Breast epithelium (tissue), 4 donors: ENCODE measurements at places on chromosomes 3 and 15. TPM values are rescaled to one million over a fixed set of nuclear protein-coding genes. Genes with fewer than 3 reads are reported as not detected.

The GNAT1 gene
- total RNA-seq, result not detected

The FSTL1 gene
- total RNA-seq, result 225 TPM

The SH2D7 gene
- not detected for total RNA-seq

- DNase-seq, result peak; percentile 56
Observed at GRCh38 chr15:58329781-58330671, 101.8 kb upstream of the LIPC start.

GRCh38 chr3:48064292-48064829 is 48.1 kb upstream of the MAP4 start:
- no peak for DNase-seq
